ENCODE measurements at places on chromosomes 3 and 15.

DNA sequence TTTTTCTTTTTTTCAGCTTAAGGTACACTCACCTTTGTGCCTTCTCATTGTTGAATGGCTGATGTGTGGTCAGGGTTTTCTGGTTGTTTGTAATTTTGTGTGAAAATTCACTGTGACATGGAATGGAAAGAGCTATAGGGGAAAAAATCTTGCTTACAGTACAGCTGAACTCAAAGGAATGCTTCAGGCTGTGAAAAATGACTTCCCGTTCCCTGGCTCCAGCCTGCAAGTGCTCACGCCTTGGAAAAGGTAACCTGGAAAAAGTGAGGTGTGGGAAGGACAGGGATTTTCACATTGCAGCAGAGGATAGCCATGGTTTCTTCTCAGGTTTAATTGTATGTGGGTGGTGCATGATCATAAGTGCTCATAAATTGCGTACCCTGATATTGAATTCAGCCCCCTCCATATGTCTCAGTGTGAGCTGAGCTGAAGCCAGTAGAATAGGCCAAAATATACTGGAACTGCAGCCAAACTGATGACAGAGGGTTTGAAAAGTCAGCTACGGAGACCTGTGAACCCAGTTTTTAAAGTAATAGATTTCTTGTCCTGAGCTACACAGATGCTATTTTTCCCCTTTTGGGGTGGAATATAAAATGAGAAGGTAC is 228.7 kb upstream of the RASGRP1 start:
- DNase-seq: no peak

DNA sequence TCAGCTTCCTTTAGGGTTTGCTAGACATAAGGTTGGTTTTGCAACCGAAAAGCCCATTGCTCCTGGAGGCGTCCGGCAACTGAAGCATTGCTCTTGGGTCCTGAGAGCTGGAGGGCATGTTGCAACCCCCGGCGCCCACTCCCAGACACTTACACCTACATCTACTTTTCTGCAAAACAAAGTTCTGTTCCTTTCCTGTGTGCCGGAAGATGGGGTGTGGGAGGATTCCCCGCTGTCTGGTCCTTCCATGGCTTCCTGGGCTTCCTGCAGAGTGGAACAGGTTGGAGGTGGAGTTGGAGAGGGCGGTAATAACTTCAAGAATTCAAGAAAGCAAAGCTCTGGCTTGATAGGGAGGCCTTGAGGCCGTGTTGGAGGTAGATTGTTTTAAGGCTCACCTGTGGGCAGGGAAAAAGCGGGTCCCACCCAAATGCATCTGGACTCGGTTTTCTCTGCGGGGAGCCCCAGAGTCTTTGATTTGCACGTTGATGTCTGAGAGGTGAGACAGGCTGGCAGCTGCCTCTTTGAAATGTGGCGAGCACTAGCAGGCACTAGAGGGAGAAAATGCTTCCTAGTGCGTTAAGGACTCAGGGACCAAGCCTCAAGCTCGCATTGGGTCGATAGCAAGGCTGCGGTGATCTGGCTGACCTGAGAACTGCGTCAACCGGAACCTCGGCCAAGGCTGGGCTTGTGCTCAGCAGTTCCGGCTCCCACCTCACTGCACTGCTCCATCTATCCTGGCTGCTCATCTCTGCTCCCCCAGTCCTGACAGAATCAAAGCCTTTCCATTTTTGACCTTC is 39.5 kb downstream of the NR2F2 start:
- no peak for DNase-seq

DNA sequence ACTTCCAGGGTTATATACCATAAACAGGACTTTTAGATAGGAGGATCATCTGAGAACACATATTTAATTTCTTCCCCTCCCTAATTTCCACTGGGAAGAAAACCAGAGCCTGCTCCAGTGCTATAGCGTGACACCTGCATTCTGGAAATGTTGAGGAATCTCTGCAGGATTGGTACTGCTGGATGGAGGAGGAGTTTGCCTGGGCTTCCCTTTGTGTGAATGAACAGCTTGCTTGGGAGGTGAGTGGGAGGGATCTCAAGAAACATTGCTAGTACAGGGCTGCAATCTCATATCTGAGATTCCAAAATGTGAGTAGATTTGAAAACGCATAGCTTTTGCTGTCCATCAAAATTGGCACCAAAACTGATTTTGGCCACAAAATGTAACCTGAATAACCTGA is 295.9 kb upstream of the RGMA start:
- peak; percentile 5 for DNase-seq

- no peak for DNase-seq
These were observed 16.6 kb upstream of the SEMA3F start for GRCh38 chr3:50138266-50139200.

GRCh38 chr15:77181305-77182074 is 110.6 kb upstream of the TSPAN3 start:
- DNase-seq: no peak

DNA sequence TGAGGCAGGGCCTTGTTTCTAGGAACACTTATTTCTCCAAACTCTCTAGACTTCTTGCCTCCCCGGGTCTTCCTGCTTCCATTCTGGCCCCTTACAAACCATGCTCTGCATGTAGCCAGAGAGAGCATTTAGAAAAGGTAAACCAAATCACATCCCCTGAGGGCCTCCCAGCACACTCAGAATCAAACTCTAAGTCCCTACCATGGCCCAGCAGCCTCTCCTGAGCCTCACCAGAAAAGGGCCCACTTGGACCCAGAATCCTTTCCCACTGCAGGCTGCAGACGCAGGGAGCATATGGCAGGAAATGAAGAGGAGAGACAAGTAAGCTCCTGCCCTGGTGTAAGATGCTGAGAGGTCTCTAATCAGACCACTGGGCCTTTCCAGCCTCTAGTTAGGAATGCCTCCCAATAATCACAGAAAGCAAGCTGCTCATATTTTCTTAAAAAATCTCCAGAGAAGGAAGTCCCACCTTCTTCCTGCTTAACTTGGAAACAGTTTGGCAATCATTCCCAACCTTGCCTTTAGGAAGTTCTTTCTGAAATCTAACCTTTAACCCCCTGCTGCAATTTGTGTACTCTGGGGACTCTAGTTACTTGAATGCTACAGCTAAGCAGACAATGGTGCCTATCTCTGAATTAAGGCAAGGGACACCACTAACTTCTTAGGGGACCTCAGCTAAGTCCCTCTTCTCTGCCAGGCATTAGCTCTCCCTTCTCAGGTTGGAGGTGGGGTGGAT is 4.2 kb downstream of the AMOTL2 start:
- no peak for DNase-seq

DNA sequence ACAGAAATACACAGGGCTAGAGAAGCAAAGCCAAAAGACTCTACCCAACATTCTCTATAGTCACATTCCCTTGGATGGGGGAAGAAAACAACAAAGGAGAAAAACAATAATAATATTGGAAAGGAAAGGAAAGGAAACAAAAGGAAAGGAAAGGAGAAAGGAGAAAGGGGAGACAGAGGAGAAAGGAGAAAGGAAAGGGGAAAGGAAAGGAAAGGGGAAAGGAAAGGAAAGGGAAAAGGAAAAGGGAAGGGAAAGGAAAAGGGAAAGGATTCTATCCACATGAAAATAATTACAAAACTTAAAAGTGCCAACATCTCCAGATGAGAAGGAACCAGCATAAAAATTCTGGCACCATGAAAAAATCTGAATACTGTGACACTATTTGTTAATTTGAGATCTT is 54.1 kb upstream of the MNS1 start:
- DNase-seq: no peak

- no peak for DNase-seq
These were observed 27.4 kb upstream of the ARL14 start for GRCh38 chr3:160649596-160649995.

DNA sequence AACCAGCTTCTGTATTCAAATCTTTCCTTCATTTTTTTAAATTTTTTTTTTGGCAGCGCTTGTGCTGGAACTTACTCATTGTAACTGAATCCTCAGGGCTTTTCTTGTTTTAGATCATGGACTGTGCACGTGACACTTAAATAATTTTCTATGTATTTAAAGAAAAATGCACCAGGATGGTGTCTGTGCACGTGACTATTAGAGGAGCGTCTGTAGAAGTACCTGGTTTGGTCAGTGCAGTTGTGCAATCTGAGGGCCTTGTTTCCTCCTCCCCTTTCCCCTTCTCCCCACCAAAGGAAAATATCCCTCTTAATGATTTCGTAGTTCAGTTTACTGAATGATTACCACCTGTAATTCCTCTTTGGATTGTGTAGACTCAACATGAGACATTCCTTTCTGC is 31.3 kb downstream of the EDEM1 start:
- no peak for DNase-seq

DNA sequence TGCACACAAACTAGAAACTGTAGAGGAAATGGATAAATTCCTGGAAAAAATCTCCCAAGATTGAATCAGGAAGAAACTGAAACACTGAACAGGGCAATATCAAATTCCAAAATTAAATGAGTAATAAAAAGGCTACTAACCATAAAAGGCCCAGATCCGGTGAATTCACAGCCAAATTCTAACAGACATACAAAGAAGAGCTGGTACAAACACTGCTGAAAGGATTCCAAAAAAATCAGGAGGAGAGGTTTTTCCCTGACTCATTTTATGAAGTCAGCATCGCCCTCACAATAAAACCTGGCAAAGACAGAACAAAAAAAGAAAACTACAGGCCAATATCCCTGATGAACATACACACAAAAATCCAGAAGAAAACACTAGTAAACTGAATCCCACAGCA is 462.4 kb upstream of the THBS1 start:
- peak; percentile 44 for DNase-seq

DNA sequence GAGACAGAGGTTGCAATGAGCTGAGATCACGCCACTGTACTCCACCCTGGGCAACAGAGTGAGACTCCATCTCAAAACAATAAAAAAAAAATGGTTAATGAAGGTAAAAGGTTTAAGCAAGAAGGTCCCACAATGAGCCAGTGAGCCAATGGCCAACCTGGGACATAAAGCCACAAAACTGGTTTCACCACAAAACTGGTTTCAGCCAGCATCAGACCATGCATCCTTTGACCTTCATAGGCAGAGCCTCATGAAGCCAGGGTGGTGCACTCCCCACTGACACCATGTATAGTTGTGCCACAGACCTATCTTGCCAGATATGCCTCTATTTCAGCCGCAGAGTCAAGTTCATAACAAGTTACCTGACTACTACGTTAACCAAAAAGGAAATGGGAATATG is 41.9 kb downstream of the SCAP start:
- DNase-seq: no peak

Data from hippocampal formation (tissue), 2 donors.